H1 (cell line): ENCODE measurements at places on chromosomes 7 and 10. TPM values are rescaled to one million over a fixed set of nuclear protein-coding genes. Genes with fewer than 3 reads are reported as not detected.

The ANKRD26 gene
- total RNA-seq, result 7.0 and 8.8 TPM in 2 replicates

The MGMT gene
- total RNA-seq, result 9.1 and 9.9 TPM in 2 replicates

The OPALIN gene
- not detected in 2 replicates for total RNA-seq

The AGBL3 gene
- 1.9 and 2.0 TPM in 2 replicates for total RNA-seq

The BUB3 gene
- 184 and 207 TPM in 2 replicates for total RNA-seq

The PANK1 gene
- 39.1 and 40.4 TPM in 2 replicates for total RNA-seq

The CLCN1 gene
- total RNA-seq, result 0.33 and 0.41 TPM in 2 replicates

DNA sequence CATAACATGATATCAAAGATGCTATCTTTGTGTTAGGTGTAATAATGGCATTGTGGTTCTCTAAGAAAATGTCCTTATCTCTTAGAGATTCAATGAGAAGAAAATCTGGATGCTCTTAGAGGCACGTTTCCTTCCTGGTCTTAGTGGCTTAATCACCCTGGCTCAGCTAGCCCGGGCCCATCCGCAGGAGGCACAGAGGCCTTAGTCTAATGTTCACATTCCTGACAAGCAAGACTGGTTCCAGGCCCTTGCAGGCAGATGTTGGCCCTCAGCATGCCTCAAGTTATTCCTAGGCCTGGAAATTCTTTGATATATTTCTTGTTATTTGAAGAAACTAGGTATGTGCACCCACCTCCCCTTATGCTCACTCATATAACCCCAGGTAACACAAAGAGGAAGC, 357.6 kb downstream of the SFMBT2 start:
- DNase-seq, result no peak

GRCh38 chr7:129247087-129247486, 22.3 kb downstream of the AHCYL2 start:
- DNase-seq, result no peak

- no peak for DNase-seq
Observed at GRCh38 chr10:78656417-78657162, 412.2 kb upstream of the ZMIZ1 start.

- DNase-seq, result no peak
Observed at GRCh38 chr10:35343739-35344138, 7.4 kb downstream of the CCNY start.

DNA sequence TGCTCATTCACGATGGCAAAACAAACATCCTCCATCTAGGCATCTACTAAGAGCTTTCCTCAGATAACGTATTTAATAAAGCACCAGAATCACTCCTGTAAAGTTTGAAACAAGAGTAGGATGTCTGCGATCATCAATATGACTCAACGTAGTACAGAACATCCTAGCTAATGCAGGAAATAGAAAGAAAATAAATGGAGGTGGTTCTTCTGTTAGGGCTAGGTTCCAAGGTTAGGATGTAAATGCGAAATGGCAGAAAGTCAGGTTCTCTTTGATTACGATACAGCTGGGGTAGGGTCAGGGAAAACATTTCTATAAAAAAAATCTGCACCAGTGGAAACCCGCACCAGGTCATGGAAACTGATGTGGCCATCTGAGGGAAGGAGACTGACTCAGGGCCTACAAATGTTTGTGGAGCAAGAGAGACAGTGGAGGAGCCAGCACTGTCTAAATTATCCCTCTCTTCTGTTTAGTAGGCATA, 29.1 kb downstream of the CCDC6 start:
- no peak for DNase-seq

DNA sequence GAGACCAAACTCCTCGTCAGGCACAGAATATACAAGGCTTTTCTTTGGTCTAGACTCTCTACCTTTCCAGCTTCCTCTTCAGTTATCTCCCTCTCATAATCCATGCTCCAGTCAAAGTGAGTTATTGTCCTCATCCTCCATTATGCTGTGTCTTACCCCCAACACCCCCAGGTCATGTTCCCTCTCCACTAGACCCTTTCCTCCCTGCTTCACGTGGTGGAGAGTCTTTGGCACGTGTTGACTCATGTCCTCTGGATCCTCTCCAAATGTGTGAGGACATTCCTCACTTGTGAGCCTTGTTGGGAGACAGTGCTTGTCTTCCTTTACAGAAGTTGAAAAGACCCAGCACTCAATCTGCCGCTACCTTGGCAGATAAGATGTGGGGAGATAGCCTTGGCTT, 36.0 kb upstream of the DLD start:
- no peak for DNase-seq

GRCh38 chr7:102395592-102395872, 631 bp upstream of the PRKRIP1 start:
- no peak for DNase-seq
